ENCODE measurements at places on chromosomes 1 and 21.
A peak's percentile ranks its signal among the peaks of the same experiment; 100 is the strongest.

- no peak for DNase-seq
Observed at GRCh38 chr1:74895411-74895810, 162.5 kb downstream of the TYW3 start.

- no peak for DNase-seq
Observed at GRCh38 chr1:229280037-229280828, 9.3 kb downstream of the RAB4A start.

DNA sequence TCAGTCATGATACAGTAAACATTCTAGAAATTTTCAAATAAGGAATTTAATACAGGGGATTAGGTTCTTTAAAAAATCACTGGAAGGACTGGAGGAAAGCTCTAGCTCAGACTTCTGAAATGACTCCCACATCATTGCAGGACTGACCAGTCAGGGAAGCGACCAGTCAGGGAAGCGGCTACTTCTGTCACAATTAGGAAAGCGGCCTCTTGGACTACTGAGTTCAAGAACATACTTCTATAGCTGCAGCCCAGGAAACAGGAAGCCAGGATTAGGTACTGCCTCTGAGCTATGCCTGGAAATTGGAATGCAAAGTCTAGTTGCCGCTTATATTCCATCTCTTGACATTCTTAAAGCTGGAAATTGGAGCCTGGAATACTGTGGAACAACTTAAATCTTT lies 45.5 kb downstream of the USP25 start:
- no peak for DNase-seq

- DNase-seq, result no peak
Observed at GRCh38 chr1:196650403-196650802, 1.4 kb upstream of the CFH start.

DNA sequence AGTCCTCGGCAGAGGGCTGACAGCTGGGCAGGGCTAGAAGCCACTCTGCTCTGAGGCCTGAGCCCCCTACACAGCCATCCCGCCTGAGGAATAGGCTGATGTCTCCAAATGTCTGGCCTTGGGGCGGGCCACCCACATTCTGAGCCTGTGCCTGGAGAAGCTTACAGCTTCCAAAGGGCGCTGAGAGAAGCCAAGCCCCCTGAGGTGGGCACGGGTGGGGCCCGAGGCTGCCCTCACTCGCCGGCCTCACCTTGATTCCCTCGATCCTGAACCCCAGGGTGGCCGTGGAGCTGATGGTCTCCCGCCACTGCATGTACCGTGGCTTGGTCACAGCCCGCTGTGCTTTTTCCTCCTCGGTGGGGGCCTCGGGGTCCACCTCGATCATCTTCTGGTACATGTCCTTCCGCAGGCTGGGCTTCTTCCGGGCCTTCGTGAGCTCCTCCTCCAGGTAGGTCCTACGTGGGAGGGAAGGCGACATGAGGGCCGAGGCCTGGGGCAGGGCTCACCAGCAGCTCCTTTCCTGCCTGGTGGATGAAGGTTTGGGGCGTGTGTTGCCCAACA lies 93.2 kb downstream of the STUM start:
- no peak for DNase-seq

GRCh38 chr1:2427976-2428375 lies 15.6 kb upstream of the PEX10 start:
- no peak for DNase-seq

GRCh38 chr1:67169496-67169895 lies 3.2 kb downstream of the IL23R start:
- DNase-seq, result no peak

DNA sequence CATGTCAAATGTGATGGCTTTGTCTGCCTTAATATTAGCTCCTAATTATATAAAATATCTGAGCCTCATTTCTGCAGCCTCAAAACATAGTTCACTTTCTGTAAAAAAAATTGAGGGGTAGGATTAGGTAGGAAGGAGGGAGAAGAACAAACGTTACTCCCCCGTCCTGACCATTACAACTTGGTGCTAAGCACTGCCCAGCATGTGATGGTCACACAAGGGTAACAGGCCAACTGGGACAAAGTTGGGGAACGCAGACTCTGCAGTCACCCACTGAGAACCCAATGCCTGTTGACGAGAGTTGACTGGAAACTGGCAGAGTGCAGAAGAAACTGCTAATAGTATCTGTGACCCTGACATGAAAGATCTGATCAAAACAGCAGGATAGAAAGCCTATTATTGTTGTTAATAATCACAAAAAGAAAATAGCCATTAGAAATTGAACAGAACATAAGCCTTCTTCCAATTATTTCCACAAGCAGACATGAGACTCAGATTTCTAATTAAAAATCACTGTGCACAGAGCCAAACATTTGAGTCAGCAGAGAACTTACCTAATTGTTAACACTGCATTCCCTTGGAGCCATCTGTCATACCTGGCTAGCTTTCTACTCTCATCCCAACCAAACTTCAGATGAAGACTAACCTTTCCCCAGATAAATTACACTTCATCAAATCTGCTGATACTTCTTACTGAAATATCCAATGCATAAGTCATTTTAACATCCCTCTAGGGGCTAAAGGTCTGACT lies 5.5 kb downstream of the SORT1 start:
- no peak for DNase-seq

GRCh38 chr1:150472601-150473200 lies 14.5 kb upstream of the TARS2 start:
- no peak for DNase-seq

GRCh38 chr1:96510391-96510790 lies 211.2 kb upstream of the PTBP2 start:
- DNase-seq, result no peak

DNA sequence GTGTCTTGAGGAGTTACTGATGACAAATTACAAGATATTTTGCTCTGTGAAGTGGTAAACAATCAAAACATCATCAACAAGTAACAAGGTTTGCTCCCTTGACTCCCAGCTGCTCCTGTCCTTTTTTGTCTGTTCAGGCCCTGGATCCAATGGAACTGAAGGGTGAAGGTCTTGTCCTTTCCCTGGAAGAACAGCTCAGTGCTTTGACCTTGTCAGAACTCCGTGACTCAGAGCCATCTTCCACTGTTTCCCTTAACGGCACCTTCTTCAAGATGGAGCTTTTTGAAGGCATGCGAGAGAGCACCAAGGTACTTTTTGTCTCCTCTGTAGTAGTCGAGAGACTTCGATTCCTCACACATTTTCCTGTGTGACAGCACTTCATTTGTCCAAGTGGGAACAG lies 29.0 kb downstream of the TRIM45 start:
- DNase-seq, result no peak

GRCh38 chr1:2036287-2036686 lies 13.9 kb upstream of the PRKCZ start:
- no peak for DNase-seq

DNA sequence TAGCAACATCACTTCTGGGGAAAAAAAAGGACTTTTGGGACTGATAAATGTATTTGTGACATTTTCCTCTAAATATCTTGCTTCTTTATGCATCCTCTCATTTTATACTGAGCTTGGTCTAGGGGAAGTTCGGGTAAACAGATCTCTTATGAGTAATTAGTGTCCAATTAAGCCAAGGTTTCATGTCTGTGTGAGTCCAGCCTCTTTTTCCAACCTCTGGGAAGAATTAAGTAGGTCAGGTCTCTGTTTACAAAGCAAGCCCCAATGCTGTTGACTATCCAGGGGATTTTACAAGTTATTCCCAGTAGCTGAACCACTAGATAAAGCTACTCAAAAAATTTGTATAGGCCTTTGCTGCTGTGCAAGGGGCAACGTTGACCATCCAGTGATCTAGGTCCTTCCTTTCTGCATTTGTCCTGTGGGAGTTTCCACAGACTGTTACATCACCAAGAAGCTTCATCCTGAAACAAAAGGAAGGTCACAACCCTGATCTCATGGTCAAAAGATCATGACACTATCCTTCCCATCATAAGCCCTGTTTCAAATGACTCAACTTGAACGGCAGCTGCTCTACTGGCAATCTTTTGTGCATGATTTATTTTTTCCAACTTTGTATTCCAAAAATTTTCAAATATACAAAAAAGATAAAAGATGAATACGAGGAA lies 74.3 kb downstream of the ETS2 start:
- no peak for DNase-seq

DNA sequence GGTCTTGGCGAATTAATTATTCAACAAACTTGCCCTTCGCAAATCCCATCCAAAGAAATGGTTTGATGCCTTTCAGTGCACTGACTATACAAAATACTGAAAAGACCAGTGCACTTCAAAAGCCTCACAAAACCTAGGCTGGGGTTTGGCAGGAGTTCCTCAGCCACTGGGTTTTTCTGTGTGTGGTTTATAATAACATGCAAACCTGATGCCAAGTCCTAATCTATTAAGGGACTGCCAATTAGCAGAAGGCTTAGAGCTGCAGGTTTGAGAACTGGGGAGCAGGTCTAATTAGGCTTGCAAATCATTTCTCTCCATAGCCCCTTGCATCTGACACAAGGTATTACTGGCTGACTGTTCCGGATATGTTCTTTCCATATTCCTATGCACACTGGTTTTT lies 27.7 kb downstream of the PLPP3 start:
- DNase-seq, result no peak

DNA sequence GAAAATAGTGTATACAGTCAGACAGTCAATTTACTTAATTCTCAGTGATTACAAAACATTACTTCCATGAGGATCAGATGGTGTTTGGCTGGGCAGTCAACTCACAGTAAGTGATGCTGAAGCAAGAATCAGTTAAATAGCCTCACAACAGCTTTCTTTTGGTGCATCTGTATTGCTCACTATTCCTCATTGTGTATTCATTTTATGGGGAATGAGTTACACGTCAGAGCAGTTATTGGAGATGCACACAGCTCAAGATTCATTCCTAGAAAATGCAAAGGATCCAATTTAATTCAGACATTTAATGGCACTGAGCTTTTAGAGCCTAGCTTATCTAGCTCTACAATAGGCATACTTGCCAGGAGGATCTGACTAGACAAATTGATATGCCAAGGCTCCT lies 150.6 kb downstream of the HS2ST1 start:
- DNase-seq, result no peak

- DNase-seq, result no peak
Observed at GRCh38 chr1:208332774-208333126, 88.6 kb upstream of the PLXNA2 start.

DNA sequence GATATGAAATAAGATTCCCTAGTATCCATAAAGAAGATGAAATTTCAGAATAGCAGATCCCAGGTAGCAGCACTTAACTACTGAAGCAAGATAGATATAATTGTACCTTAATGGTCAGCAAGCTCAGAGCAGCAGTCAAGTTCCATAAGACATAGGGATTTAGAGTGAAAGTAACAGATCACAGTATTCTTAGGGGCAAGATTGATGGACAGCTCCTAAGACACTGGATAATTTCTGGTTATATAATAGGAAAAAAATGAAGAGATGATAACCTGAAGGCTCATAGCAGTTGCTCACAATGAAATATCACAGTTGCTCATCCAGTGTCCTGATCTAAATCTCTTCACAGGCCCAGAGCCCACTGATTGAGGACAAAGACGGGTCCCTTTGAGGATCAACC lies 66.0 kb downstream of the SLC30A10 start:
- no peak for DNase-seq

GRCh38 chr1:228778026-228778425 lies 42.7 kb downstream of the RHOU start:
- DNase-seq, result no peak

GRCh38 chr1:184951788-184952187 lies 22.5 kb downstream of the NIBAN1 start:
- DNase-seq, result no peak

GRCh38 chr1:176033881-176034280 lies 173.2 kb downstream of the COP1 start:
- DNase-seq, result peak; percentile 3

- DNase-seq, result peak; percentile 8
Observed at GRCh38 chr1:160127865-160128523, 12.4 kb downstream of the ATP1A2 start.

DNA sequence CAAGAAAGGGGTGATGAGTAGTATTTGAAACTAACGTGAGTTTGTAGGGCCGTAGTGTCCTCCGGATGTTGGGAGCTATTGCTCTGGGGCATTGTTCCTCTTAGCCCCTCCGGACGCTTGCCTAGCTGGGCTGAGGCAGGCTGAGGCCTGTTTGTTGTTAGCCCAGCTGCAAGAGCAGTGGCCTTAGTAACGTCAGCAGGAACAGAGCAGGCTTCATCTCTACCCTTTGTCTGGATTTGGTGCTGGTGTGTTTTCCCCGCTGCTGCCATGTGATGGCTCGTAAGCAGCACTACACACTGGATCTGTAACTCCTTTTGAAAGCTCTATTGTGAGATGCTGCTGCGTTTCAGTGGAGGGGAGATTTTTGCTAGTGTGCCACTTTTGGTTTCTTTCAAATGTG lies 57.6 kb downstream of the DNM3 start:
- no peak for DNase-seq

GRCh38 chr1:153790313-153790965 lies 15.2 kb downstream of the SLC27A3 start:
- DNase-seq, result peak; percentile 34

- no peak for DNase-seq
Observed at GRCh38 chr1:31580513-31580870, 4.2 kb downstream of the TINAGL1 start.

- DNase-seq, result no peak
Observed at GRCh38 chr1:182120411-182121258, 59.1 kb upstream of the ZNF648 start.

GRCh38 chr1:91791691-91792488 lies 94.1 kb downstream of the TGFBR3 start:
- no peak for DNase-seq

GRCh38 chr1:67824766-67825165 lies 8.5 kb downstream of the GNG12 start:
- DNase-seq, result no peak

DNA sequence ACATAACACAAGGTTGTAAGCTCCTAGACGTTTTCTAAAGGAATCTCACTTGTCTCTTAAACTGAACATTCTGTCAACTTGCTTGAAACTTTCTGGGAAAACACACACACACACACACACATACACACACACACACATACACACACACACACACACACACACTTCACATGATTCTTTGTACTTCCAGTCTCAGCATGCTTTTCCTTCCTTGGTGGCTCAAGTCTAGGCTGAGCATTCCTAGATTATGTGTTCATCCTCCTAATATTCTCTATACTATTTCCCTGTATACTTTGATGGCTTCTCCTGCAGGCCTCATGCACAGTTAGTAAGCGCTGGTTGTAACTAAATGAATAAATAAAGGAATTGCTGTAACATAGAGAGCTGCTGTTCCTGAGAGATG lies 372.1 kb downstream of the PTPRC start:
- no peak for DNase-seq

- DNase-seq, result no peak
Observed at GRCh38 chr1:93670141-93670540, 11.5 kb downstream of the BCAR3 start.

DNA sequence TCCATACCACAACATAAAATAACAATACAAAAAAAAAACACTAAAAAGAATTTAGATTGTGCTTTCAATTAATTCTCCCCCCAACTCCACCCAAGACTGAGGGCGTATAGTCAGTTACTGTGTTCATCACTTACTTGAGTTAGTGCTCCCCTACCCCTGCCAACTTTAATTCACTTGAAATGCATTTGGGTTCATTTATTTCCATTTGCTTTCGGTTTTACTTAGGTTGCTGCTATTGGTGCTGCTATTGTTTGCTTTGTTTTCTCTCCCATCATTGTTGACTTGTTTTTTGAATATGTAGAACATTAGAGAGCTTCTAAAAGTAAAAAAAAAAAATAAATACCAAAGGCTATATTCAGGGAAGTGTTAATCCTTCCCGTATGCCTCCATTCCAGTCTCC lies 10.7 kb upstream of the CYYR1 start:
- DNase-seq, result no peak
